ENCODE measurements at places on chromosomes 3 and 15.

- no peak for DNase-seq
Observed at GRCh38 chr15:38335116-38335515, 82.5 kb downstream of the SPRED1 start.

DNA sequence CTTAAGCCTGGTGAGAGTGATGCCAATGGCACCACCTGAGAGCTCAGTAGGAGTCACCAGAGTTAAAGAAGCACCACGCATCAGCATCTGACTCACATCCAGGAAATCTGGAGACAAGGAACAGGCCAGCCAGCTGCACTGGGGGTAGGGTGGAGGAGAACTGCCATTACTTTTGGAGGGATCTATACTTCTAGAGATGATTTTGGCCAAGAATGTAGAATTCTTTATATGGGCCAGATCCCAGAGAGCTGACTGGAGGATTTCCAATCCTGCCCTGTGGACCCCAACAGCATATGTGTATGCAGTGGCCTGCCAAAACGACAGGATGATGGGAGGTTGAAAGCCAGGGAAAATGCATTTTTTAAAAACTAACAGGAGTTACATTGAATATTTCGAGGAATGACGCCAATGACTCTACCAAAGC lies 29.8 kb downstream of the CCR3 start:
- DNase-seq = no peak

DNA sequence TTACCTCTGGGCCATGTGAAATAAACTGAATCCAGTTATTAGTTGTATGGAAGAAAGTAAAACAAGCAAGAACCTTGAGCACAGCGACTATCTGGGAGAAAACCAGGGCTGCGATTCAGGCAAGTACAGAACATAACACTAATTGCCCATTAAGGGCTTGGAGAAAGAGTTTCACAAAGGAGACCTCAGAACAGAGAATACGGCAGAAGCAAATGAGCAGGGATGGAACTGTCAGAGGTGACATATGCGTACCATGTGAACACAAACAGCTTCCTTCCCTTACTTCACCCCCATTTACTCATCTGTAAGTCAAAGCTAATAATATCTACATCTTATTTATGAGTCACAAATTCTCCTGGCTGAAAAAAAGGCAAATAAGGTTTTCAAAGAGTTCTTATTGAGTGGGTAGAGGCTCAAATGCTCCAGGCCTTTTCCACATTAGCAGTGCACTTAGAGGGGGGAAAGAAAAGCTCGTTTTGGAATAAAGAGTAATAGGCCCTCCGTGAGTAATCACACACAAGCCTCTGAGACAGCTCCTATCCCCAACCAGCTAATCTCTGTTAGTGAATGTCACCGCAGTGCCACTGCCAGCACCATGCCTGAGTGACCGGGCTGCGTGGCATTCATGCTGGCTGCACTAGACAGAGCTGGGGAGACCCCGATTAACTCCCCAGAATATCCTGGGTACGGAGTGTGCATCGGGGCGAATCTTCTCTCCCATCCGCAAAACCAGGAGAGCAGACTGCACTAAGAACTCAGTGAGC lies 2.6 kb downstream of the PCSK6 start:
- no peak for DNase-seq

DNA sequence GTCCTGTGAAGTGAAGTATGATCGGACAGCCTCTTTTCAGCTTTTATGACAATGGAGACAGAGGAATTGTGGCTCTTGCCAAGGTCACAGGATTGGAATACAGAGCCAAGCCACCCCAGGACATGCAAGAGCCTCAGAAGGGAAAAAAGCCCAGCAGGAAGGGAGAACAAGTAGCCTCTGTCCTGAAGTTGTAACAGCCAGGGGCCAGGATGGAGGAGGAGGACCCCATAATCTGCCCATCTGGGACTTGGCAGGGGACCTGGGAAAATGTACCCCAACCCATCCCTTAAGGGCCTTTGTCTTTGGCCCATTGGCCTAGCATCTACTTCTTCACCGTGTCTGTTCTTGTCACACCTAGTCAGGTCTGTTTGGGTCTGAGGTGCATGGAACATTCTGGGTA lies 60.4 kb upstream of the POLG start:
- DNase-seq = no peak

GRCh38 chr3:99634881-99635280 lies 3.5 kb upstream of the COL8A1 start:
- DNase-seq = no peak

- DNase-seq = peak; percentile 78
Observed at GRCh38 chr15:70156671-70157271, 59.1 kb upstream of the TLE3 start.

DNA sequence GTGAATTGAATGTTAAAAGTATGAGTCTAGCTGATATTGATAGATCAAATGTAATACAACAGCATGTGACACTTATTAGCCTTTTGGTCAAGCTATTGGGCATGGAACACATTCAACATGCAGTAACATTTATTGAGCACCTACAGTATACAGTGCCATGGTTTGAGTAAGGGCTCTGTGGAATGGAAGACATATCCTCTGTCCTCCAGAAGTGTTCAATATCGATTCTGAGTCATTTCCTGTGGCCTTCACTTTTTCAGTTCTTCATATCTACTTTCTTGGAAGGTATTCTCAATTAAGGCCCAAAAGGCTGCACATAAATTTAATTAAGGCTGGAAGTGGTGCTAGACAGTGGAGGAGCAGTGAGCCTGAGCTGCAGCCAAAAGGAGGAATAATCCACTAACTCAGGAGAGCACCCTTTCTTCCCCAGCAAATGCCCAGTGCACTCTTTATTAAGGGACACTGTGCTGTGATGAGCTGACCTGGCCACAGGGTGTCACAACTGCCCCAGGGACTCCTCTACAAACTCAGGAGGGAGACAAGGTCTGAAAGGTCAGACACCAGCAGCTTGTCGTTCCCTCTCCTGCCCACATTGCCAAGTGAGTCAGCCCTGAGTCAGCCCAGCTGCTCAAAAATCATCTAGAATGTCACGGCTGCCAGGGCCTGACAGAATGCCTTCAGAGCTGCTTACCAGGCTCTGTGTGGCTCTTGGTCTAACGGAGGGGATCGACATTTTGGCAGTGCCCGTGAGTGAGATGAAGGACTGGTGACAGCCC lies 544.8 kb downstream of the AGBL1 start:
- DNase-seq = no peak

DNA sequence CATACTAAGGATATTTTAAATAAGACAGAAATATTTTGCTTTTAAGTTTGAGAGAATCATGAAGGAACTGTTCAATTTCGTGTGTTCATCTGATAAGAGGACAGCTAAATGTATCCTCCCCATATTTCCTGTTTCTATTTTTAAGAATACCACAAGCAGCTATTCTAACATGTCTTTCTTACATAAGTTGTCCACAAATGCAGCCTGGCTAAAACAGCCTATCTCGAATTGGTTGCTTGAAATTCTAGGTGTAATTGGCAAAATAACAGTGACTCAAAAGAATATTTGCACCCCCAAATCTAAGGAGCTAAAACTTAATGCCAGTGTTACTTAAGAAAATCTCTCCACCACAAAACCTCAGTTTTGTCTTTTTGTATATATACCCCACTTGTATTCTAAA lies 35.0 kb downstream of the BTLA start:
- no peak for DNase-seq

GRCh38 chr3:13163848-13164382 lies 90.7 kb upstream of the IQSEC1 start:
- DNase-seq = no peak

GRCh38 chr15:69224383-69224782 lies 63.9 kb downstream of the GLCE start:
- no peak for DNase-seq

DNA sequence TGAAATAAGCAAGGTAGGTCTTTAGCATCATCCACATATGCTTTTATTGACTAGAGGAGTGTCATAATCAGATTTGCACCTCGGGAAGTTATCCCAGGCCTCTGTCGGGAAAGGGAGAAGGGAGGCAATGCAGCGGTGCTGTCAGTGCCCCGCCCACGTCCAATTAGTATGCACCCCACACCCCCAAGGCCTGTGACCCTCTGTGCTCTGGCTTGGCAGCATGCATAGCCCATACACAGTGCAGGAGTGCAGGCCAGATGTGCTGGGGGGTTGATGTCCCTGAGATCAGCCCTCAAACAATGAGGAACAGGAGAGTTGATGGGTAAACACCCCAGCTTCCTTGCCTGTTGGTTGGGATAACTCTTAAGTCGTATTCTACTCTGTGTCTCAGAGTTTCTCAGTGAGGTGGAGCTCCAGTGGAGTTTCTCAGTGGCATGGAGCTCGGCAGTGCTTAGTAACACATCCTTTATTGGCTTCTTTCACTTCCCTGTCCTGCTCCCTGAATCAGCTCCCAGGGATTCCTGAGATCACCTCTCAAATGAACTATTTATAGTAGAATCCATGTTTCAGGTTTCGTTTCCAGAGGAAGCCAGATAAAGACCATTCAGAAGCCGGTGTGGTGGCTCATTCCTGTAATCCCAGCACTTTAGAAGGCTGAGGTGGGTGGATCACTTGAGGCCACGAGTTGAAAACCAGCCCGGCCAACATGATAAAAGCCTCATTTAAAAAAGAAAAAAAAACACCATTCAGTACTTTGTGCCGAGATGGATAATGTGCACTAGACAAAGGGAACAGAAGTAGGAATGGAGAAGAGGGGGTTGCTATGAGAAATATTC lies 26.7 kb upstream of the NDUFB4 start:
- no peak for DNase-seq

- DNase-seq = no peak
Observed at GRCh38 chr3:171132873-171133272, 106.4 kb upstream of the SLC2A2 start.

DNA sequence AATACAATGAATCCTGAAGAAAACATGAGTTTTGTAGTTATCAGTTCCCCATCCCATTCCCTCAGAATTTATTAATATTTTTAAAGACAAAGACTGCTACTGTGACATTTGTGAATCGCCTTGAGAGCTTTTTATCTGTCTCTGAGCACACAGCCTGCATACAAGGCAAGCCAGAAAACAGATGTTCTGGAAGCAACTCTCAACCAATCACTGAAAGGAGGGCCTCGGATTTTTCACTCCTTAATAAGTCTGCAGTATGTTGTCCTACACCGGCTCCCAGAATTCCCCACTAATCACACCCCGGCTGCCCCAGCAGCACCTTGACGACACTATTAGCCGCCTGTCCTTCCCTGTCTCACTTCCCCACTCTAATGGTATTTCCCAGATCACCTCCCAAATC lies 138.5 kb downstream of the ZNF621 start:
- no peak for DNase-seq

GRCh38 chr15:70151462-70151861 lies 53.7 kb upstream of the TLE3 start:
- DNase-seq = no peak

- no peak for DNase-seq
Observed at GRCh38 chr15:58666957-58667356, 82.5 kb downstream of the ADAM10 start.

DNA sequence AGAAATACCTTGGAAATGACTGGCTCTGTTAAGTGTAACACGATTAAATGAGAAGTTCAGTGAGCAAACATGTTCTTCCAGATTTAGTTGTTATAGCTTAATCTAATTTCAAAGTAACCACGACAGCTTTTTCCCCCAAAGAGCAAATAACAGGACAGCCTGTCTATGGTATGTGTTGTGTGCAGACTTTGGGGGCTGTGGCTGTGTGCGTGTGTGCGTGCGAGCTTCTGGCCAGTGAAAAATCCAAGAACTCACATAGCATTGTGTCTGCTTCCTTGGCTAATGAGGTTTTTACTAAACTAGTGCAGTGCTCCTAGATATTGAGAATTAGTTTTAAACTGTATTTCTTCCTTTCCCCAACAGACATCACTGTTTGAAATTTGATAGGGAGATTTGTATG lies 167.1 kb downstream of the CACNA1D start:
- no peak for DNase-seq

DNA sequence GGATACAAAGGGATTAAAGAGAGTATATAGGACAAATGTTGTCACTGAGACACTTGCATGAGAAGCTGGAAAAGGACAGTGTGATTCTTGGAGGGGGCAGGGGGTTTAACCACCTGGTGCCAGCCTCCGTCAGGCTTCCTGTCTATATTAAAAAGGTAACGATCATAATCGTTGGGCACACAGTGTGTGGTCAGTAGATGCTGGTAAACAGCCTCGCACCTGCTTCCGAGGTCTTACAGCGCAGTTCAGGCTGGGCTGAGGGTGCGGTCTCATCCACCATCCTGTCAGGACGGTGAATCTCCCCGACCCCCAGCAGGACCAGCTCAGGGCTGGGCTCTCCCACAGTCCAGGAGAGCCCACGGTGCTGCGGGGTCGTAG lies 47.7 kb upstream of the SMAD6 start:
- no peak for DNase-seq

- DNase-seq = no peak
Observed at GRCh38 chr3:160135851-160136250, 89.4 kb upstream of the C3orf80 start.

- no peak for DNase-seq
Observed at GRCh38 chr15:41790756-41791546, 16.7 kb downstream of the MAPKBP1 start.

GRCh38 chr3:194029846-194030245 lies 106.1 kb upstream of the HES1 start:
- no peak for DNase-seq

DNA sequence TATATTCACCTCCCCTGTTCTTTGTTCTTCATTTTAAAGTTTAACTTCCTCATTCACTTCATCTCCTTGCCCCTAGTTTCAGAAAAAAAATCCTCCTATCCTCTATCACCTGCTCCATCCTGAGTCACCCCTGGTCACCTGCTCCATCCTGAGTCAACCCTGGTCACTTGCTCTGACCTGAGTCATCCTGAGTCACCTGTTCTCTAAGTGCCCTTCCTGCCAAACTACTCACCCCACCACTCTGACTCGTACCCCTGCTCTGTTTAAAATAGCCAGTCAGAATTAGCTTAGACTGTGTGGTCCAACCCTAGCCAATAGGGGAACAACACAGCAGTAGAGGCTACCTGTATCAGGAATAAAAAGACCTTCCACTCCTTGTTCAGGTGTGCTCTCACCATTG lies 716.9 kb downstream of the ZBBX start:
- no peak for DNase-seq

- DNase-seq = no peak
Observed at GRCh38 chr3:40387001-40387894, at the start of gene ENTPD3. TSS of gene ENTPD3 (plus strand) at chr3:40387184. CDS start at chr3:40388058, 874 bp downstream.

- no peak for DNase-seq
Observed at GRCh38 chr15:75682181-75683135, 30.2 kb downstream of the CSPG4 start.

DNA sequence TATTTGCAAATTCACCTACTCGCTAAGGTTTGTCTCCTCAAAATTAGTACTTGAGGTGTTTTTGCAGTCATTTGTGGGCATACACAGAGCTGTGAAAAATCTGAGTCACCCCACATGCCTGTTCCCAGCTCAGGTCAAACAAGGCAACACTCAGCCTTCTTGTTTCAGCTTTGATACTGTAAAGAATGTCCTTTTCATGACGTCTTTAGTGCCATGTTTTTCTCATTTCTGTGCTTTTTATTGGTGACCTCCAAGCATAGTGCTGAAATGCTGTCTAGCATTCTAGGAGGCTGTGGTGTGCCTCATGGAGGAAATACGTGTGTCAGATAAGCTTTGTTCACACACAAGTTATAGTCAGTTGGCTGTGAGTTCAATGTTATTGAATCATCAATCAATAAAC lies 8.8 kb downstream of the CAPN3 start:
- DNase-seq = no peak
